AG09309 (cell line): ENCODE measurements at places on chromosomes 7 and 10.

- no peak for DNase-seq
Measured at GRCh38 chr10:2329082-2329481, 591.8 kb upstream of the ADARB2 start.

DNA sequence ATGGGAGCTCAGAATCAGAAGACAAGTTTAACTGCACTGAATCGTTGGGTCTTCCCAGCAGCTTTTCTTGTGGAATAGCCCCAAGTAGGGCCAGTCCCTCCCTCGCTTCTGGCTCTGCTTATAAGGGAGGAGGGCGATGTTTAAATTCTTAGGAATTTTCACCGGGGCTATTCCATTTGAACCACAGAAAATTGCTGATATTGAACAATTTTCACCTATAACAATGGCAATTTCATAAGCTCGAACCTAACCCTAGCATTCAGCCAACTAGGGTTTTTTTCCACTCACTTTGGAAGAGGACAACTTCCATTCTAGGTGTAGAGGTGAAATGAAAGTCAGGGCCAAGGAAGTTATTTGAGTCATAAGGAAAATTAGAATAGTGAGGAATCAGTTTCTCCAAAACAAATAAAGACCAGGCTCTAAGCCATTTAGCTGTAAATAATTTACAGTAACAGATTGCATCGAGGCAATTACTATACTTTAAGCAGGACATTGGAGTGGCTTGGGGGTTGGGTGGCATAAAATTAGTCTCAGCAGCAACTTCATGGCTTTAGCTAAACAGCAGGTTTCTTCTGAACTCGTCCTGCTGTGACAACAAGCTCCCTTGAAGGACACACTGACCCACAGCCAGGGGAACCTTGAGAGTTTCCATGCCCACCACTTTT lies 1.5 kb upstream of the ATP6V0A4 start:
- DNase-seq: no peak

DNA sequence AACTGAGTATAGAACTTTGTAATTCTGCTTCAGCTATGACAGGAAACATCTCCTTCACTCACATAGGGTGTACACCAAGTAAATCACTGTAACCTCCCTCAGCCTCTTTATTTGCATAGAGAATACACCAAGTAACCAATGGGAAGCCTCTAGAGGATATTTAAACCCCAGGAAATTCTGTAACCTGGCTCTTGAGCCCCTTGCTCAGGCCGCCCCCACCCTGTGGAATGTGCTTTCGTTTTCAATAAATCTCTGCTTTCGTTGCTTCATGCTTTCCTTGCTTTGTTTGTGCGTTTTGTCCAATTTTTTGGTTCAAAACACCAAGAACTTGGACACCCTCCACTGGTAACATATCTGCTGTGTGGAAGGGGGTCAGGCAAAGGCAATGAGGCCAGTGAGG lies 60.2 kb downstream of the CLRN3 start:
- DNase-seq: no peak

DNA sequence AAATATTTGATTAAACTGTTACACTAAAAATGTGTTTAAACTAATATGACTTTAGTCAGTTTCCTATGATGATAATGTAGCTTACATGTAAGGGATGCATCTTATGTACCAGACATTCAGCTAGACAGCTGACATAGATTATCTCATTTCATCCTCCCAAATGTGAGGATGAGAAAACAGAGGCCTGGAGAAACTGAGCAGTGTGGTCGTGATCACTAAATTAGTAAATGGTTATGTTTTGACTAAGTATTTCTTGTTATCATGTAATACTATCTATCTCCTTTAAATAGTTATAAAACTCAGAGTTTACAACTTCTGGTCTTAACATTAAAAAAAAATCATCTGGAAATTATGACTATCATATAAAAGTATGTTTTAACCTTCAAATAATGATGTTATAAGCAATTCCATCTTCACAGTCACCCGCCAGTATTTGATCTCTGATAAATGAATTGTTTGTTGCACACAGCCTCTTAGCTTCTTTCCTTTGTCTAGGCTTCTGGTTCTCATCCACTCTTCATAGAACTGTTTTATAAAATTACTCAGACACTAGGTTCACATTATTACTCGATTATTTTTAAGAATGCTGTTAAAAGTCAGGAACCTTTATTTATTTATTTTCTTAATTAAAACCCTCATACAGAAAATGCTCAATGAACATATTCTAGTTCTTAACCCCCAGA lies 33.6 kb upstream of the HDAC9 start:
- no peak for DNase-seq

DNA sequence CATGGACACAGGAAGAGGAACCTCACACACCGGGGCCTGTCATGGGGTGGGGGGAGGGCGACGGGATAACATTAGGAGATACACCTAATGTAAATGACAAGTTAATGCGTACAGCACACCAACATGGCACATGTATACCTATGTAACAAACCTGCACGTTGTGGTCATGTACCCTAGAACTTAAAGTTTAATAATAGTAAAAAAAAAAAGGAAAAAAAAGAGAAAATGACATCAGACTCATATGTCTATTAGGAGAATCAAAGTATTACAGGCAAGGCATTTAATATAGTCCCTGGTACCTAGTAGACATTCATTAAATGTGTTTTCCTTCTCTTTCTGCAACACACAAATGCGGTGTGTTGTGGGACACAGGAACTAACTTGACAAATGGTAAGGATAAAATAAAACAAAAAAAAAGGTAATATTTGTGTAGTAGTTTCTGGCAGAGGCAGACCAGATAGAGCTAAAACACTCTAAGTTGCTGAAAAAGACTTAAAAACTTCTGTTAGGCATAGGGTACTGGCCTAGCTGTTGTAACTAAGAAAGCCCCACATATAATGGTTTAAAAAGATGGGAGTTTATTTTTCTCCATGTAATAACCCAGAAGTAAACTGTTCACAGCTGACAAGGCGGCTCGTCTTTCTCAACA lies 68.8 kb downstream of the NAMPT start:
- DNase-seq: no peak

GRCh38 chr10:25682203-25682851 lies 251.7 kb upstream of the MYO3A start:
- DNase-seq: no peak
